ENCODE measurements at places on chromosomes 1 and 21. TPM values are rescaled to one million over a fixed set of nuclear protein-coding genes. Genes with fewer than 3 reads are reported as not detected.

Gene BRINP3
- not detected for total RNA-seq

Gene FCRL4
- total RNA-seq, result under 0.01 TPM

Gene KRTAP11-1
- total RNA-seq, result not detected

Gene RGS8
- total RNA-seq, result not detected

Gene SLC9C2
- total RNA-seq, result not detected

Gene IFI44L
- total RNA-seq, result 1.3 TPM

Data from vein endothelial cell (primary cell).